ENCODE measurements at places on chromosomes 4 and X.

DNA sequence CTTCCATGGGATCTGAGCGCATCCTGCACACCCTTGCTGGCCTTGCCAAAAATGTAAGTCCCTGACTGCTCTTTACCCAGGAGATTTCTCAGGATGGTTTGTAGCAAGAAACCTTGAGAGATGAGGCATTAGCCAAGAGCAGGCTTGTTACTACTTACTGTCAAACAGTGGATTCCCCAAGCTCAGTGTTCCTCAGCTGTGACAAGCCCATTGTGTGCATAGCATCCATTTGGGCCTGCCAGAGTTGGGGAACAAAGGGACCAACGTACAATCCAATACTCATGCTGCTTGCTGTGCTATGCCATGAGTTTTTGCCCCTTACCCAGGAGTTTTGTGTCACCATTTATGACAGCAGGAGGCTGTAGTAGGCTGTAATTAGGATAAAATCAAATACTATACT lies 267.6 kb downstream of the TENM3 start:
- no peak for DNase-seq

DNA sequence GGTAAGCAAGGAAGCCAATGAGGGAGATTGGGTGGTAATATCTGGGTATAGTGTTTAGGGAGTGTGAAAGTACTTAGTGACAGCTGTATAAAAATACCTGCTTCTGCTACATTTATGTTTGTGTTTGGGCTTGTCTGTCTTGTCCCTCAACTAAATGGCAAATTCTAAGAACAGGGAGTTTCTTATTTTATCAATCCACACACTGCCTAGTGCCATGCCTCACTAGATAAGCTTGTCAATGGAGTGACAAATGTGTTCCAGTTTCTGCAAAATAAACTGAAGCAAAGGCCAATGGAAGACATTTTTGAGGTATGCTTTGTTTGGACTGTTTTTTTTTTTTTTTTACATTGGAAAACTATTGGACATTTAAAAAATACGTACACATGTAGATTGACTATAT lies 418.0 kb downstream of the SH2D1A start:
- DNase-seq: no peak

GRCh38 chrX:72125331-72126047 lies 6.2 kb downstream of the RTL5 start:
- peak; percentile 66 for DNase-seq

DNA sequence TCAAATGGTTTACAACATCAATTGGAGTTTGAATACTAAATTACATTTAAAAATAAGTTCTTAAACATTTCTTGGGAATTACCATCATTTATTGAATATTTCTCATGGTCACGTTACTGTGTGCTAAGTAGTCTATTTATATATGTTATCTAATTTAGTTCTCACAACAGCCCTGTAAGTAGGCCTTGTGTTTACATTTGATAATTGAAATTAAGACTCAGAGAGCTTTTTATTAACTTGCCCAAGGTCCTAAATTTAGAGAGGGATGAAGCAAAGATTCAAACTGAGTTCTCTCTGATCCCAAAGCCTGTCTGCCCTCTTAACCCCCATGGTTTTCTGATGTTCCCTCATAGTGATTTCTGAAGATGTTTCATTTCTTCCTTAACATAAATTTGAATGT lies 103.7 kb downstream of the CEP135 start:
- no peak for DNase-seq

DNA sequence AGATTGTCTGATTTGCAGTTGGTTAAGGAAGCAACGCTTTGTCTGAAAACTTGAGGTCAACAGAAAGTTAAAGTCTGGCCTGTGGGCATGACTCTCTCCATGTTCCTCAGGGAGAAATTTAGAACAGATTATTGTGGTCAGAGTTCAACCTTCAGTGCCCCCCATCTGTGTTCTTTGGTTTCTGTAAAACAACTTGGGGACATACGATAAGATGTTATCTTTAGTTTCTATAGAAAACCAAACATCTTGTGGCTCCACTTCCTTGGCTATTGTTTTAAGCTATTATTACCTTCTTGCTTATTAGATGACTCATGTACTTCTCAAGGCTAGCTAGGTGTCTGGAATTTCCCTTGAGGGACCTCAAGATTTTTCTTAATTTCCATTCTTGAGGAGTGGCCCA lies 507.7 kb downstream of the PDHA2 start:
- DNase-seq: no peak

GRCh38 chrX:122880952-122881351 lies 303.1 kb upstream of the GRIA3 start:
- DNase-seq: no peak

GRCh38 chr4:112517067-112517634 lies 1.2 kb upstream of the NEUROG2 start:
- no peak for DNase-seq

GRCh38 chrX:136457303-136457917 lies 30.3 kb upstream of the BRS3 start:
- DNase-seq: peak; percentile 11

- DNase-seq: no peak
These were observed 959.9 kb downstream of the FSTL5 start for GRCh38 chr4:161203865-161204264.

- no peak for DNase-seq
These were observed 130.4 kb upstream of the RADX start for GRCh38 chrX:106481341-106481740.

DNA sequence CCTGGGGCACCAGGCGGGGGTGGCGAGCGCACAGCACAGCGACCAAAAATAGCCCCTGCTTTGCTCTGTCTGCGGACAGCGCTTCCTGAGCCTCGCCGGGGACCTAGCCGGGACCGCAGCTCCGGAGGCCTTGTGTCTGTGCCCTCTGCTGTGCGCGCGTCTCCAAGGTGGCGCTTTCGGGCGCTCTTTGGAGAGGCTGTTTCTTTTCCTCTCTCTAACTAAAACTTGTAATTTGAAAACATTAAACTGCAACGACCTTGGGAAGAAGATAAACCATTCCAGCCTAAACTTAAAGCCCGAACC lies 3.4 kb downstream of the ARX start:
- DNase-seq: no peak

DNA sequence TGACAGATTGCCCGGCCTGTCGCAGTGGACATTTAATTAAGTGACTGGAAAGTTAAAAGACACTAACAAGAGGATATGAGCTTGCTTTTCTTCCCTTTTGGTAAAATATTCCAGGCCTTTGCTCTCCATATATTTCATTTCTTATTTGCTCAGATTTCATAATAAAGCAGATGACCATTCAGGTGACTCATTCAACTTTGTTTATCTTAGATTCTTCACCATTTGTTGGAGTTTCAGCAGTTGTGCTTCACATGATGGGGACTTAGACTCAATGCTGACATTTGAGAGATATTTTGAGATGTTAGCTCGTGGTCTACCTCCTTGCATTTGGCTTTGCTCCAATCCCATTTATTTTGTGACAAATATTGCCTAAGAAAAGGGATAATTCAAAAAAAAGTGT lies 312.2 kb downstream of the ARHGAP24 start:
- no peak for DNase-seq

- no peak for DNase-seq
These were observed 105.1 kb upstream of the GRID2 start for GRCh38 chr4:92198711-92199110.

GRCh38 chr4:76293772-76294171 lies 12.8 kb upstream of the STBD1 start:
- DNase-seq: no peak

GRCh38 chr4:101290654-101291053 lies 56.7 kb downstream of the PPP3CA start:
- no peak for DNase-seq

GRCh38 chrX:103608306-103608963 lies 672 bp downstream of the TCEAL3 start:
- DNase-seq: no peak

GRCh38 chrX:148913971-148914370 lies 413.6 kb downstream of the AFF2 start:
- no peak for DNase-seq

DNA sequence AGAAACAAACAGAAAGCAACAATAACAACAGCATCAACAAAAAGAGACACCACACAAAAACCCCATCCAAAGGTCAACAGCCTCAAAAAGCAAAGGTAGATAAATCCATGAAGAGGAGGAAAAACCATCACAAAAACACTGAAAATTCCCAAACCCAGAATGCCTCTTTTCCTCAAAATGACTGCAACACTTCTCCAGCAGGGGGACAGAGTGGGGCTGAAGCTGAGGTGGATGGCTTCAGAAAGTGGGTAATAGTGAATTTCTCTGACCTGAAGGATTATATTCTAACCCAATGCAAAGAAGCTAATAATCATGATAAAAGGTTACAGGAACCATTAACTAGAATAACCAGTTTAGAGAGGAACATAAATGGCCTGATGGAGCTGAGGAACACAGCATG lies 888.2 kb downstream of the RAB28 start:
- no peak for DNase-seq

GRCh38 chr4:77003400-77003799 lies 53.8 kb downstream of the SEPTIN11 start:
- no peak for DNase-seq

DNA sequence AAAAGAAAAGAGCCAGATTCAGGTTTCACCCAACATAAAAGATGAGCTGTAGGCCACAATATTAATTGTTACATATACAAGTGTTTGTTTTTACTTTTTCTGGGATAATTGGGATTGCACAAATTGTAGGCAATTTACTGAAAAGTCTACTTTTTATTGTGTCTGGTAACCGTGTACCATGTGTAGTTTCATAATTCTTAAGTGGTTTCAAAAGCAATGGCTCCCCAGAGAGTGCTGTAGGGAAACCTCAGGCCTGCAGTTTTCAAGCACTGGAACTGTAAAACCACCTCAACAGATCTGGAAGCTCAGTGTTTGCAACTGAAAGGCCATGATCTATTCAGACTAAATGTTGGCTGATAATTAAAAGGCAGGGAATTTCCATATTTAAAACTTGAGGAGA lies 53.9 kb upstream of the MMAA start:
- no peak for DNase-seq
